ENCODE measurements at places on chromosomes 11 and 22.
A peak's percentile ranks its signal among the peaks of the same experiment; 100 is the strongest.

DNA sequence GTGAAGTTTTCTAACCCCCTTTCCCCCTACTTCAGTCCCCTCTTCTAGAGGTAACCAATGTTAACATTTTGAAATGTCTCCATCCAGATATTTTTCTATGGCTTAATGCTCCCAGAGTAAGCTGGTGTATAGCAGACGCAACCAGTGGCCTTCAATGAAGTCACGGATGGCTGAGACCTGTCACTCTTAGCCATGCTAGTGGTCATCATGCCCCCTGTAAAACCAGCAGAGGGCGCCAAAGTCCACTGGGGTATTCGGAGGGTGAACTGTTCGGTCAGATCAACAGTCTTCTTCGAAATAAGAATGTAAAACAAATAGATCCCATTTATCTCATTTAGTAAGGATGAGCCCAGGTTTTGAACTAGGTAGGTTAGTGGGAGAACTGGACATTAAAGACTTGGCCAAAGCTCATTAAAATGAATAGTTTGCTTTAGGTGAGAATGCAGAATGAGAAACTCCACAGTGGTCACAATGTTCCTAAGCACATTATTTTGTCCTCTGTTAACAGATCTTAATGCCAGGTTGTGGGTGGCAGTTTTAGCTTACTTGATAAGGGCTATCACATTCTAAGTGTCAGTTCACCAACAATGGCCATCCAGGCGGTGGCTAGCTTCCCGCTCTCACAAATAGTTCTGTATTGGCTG lies 8.6 kb upstream of the MMP8 start:
- peak; percentile 57 for DNase-seq

GRCh38 chr11:134845474-134846327 lies 433.7 kb upstream of the B3GAT1 start:
- DNase-seq, result no peak

DNA sequence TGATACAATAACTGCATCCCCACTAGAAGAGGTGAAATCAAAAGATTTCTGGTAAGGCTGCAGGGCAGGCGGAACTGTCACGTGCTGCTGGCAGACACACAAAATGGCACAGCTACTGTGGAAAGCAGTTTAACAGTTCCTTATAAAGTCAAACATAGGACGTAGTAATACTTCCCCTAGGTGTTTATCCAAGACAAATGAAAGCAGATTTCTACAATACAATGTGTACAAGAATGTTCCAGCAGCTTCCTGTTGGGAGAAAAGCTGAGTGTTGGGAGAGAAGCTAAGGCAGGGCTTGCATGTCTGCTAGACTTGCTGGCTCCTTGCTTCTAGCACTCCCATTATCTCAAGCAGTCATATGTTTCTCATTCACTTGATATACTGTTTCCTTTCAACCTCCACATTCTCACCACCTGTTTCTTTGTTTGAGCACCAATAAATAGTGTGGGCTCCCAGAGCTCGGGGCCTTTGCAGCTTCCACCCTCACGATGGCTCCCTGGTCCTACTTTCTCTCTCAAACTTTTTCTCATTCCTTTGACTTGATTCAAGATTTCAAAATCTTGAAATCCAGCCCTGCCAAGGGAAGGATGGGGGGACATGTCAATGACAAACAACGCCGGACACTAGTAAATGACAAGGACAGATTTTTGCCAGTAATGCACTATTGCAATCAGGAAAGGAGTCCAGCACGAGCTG lies 21.2 kb upstream of the IL17RA start:
- no peak for DNase-seq

DNA sequence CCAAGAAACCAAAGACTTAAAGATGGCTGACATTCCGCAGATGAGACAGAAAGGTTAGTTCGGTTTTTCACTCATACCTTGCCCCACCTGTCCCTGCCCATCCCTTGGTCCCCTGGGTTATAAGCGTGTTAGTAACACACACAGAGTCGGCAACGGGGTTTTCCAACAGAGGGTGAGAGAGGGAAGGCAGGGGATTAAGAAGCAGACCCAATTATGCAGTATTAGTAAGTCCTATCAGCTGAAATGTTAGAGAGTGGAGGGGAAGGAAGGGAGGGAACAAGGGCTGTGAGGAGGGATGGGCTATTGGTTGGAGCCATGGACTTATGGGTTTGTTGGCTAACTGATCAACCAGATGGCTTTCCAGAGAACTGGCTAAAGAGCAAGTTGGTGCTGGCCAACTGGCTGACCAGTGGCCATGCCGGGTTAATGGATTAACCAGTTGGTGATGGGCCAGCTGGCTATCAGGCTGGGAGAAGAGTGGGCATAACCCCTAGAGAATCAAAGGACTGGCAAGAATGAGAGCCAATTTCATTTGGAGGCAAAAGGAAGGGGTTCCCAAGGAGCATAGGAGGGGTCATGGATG lies 45.5 kb downstream of the NRXN2 start:
- no peak for DNase-seq

- DNase-seq, result no peak
Measured at GRCh38 chr11:105023003-105023402, at the start of gene CASP5. Gene CASP5 (minus strand): TSS chr11:105023168. CDS start chr11:105023136, 32 bp downstream.

Data from hematopoietic multipotent progenitor cell treated with erythropoietin and hydrocortisone succinate and interleukin-3 and kit ligand, for 17 days (in vitro differentiated cells).